Karpas-422 (cell line): ENCODE measurements at places on chromosomes 3 and 15.

DNA sequence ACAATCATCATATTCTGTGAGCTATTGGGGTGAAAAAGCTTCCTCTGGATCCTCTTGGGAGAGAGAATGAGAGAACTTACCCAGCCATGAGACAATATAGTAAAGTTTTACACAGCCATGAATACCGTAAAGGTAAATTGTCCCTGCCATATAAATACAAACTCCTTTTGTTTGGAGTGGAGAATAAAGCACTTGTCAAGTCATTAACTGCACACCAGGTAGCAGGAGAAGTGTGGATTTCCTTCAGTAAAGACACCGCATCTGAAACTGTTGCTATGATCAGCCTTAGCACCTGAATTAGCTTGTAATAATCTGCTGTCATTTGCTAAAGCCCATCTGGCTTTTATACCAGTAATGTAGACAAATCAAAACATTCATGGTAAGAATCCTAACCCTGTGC is 336.6 kb upstream of the SLCO3A1 start:
- no peak overlapping the region for H3K4me3 ChIP-seq
- no peak overlapping the region for H3K27ac ChIP-seq
- H3K36me3 ChIP-seq = no peaks in the 10 kb centered on the region
- H3K27me3 ChIP-seq = no peaks in the 10 kb centered on the region
- no peak for DNase-seq

DNA sequence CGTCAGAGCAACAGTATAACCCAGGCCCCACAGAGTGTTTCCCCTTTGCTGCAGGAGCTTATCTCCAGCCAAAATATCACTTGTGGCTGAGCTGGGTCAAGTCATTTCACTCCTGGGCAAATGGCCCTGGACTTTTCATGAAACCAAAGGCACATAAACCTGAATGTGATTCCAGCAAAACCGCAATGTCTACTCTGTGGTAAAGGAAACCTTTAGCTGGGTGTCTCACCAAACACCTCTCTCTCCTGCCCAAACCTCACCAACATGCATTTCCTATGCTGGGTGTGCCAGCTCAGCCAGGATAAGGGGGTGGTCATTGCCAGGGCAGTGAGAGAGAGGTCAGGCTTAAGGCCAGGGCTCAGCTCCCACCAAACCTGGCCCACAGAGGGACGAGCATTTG is 67.4 kb downstream of the GTPBP8 start:
- H3K4me3 ChIP-seq = no peak overlapping the region
- no peak overlapping the region for H3K27ac ChIP-seq
- H3K4me1 ChIP-seq = peaks cover 12% of the 10 kb centered on the region
- H3K27me3 ChIP-seq = no peaks in the 10 kb centered on the region
- no peaks in the 10 kb centered on the region for H3K36me3 ChIP-seq

DNA sequence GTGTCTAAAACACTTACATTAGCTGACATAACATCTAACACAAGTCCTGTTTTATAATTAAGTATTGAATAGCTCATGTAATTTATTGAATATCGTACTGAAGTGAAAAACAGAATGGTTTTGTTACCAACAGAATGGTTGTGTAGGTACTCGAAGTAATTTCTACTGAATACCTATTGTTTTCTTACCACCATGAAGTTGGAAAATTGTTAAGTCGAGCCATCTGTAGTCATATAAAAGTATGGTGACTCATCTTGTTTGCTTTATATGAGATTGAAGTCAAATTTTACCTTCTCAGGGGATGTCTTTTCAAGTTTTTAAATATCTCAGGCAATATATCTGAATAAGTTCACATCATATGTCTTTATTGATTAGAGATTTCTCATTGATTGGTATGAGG is 37.6 kb downstream of the PIAS1 start:
- no peak overlapping the region for H3K4me3 ChIP-seq
- no peak for DNase-seq
- no peak overlapping the region for H3K27ac ChIP-seq
- H3K27me3 ChIP-seq = no peaks in the 10 kb centered on the region
- no peaks in the 10 kb centered on the region for H3K4me1 ChIP-seq
- H3K36me3 ChIP-seq = peaks cover 76% of the 10 kb centered on the region

- H3K27ac ChIP-seq = no peak overlapping the region
- peaks cover 4% of the 10 kb centered on the region for H3K4me1 ChIP-seq
- no peak for DNase-seq
- H3K36me3 ChIP-seq = no peaks in the 10 kb centered on the region
- H3K4me3 ChIP-seq = no peak overlapping the region
Measured at GRCh38 chr3:38046027-38046426, 7.0 kb downstream of the DLEC1 start.

- no peak for DNase-seq
- H3K27me3 ChIP-seq = no peaks in the 10 kb centered on the region
- no peaks in the 10 kb centered on the region for H3K4me1 ChIP-seq
Measured at GRCh38 chr3:27209617-27210264, 159.4 kb downstream of the NEK10 start.

GRCh38 chr3:13370609-13371008 is 49.5 kb downstream of the NUP210 start:
- no peak overlapping the region for H3K27ac ChIP-seq
- H3K4me3 ChIP-seq = no peak overlapping the region
- peaks cover 56% of the 10 kb centered on the region for H3K36me3 ChIP-seq
- DNase-seq = no peak

DNA sequence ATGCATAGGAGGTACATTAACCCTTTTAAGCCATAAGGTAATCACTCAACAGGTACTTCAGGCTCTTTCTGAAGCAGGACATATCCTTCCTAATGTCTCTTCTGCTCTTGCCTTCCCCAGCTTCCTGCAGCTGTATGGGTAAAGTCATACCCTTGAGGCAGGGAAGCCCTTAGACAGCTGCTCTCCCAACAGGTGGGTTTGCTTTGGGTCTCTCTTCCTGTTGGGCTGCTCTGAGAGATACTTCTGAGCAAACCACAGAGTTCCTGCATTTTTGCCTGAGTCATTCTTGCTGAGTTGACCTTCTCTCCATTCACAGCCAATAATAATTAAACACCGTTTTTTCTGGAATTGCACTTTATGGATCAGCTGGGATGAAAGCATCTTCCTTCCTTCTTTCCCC is 2.0 kb upstream of the TRAT1 start:
- no peaks in the 10 kb centered on the region for H3K36me3 ChIP-seq
- no peak overlapping the region for H3K27ac ChIP-seq
- H3K4me3 ChIP-seq = no peak overlapping the region

- H3K36me3 ChIP-seq = no peaks in the 10 kb centered on the region
- H3K27ac ChIP-seq = no peak overlapping the region
- H3K4me1 ChIP-seq = no peaks in the 10 kb centered on the region
- H3K4me3 ChIP-seq = no peak overlapping the region
- DNase-seq = no peak
Measured at GRCh38 chr3:114569186-114569585, 275.4 kb downstream of the TIGIT start.

DNA sequence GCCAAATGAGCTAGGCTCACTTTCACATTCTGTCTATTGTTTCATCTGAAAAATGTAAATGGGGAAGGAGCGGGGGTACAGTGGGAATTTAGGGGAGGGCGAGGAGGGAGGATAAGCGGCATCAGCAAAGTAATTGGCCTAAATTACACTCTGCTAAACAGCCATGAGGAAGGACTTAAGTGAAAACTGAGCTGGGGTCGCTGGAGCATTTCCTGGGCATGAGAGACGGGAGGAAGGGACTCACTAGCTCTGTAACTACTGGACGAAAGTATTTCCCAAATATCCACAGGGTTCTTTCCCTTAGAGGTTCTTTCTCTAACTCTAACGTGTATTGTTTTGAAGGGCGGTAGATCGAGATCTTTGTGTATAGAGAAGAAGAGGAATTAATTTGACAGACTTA is 418.0 kb downstream of the SOX2 start:
- no peaks in the 10 kb centered on the region for H3K36me3 ChIP-seq
- no peak for DNase-seq
- H3K27ac ChIP-seq = no peak overlapping the region
- H3K27me3 ChIP-seq = no peaks in the 10 kb centered on the region
- peaks cover 6% of the 10 kb centered on the region for H3K4me1 ChIP-seq
- H3K4me3 ChIP-seq = no peak overlapping the region

- H3K4me3 ChIP-seq = no peak overlapping the region
- H3K27me3 ChIP-seq = no peaks in the 10 kb centered on the region
- DNase-seq = no peak
- H3K27ac ChIP-seq = no peak overlapping the region
- H3K36me3 ChIP-seq = no peaks in the 10 kb centered on the region
- H3K4me1 ChIP-seq = no peaks in the 10 kb centered on the region
Measured at GRCh38 chr15:29465196-29465595, 195.6 kb upstream of the NSMCE3 start.

- no peak overlapping the region for H3K27ac ChIP-seq
- DNase-seq = no peak
- no peak overlapping the region for H3K4me3 ChIP-seq
- H3K4me1 ChIP-seq = peaks cover 50% of the 10 kb centered on the region
Measured at GRCh38 chr3:158950178-158950901, 148.5 kb downstream of the MFSD1 start.

DNA sequence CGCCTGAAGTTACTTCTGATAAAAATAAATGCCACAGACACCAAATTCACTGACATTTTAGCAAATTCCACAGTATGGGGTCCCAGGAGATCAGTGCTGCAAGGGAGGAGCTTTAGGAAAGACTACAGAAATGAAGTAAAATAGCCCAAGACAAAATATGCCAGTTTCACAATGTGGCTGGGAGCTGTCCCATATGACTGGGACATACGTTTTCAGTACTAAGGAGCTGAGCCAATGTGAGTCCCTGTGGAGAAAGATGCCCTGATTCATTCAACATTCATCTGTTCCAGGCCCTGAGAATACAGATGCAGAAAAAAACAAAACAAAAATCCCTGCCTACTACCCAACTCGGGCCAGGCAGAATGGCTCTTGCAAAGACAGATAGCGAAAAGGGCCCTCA is 63.4 kb upstream of the FAM174B start:
- H3K27me3 ChIP-seq = no peaks in the 10 kb centered on the region
- H3K36me3 ChIP-seq = no peaks in the 10 kb centered on the region
- H3K27ac ChIP-seq = no peak overlapping the region
- peak; percentile 22 for DNase-seq

- H3K4me3 ChIP-seq = no peak overlapping the region
- no peak for DNase-seq
- peaks cover 15% of the 10 kb centered on the region for H3K4me1 ChIP-seq
- no peaks in the 10 kb centered on the region for H3K27me3 ChIP-seq
Measured at GRCh38 chr3:119548341-119548740, 11.1 kb downstream of the CD80 start.

DNA sequence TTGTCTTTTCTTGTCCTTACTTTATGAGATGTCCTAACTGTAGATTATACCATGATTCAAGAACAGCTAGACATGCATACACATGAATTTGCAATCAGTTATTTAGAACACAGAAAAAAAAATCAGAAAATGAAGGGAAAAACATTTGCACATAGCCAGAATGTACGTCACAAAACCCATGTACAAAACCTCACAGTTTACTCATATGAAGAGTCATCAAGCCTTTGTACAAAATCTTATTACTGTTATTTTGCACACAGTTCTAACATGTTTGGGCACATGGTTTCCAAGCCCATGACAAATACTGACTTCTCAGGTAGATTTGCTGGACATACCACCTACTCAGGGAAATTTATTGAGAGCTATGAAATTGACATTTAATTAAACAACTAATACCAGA is 48.2 kb downstream of the MAP3K13 start:
- no peak overlapping the region for H3K4me3 ChIP-seq
- H3K36me3 ChIP-seq = no peaks in the 10 kb centered on the region
- H3K4me1 ChIP-seq = no peaks in the 10 kb centered on the region
- no peak overlapping the region for H3K27ac ChIP-seq
- no peak for DNase-seq

GRCh38 chr15:61057376-61057775 is 171.7 kb downstream of the RORA start:
- DNase-seq = no peak
- no peak overlapping the region for H3K27ac ChIP-seq
- H3K36me3 ChIP-seq = no peaks in the 10 kb centered on the region
- H3K27me3 ChIP-seq = no peaks in the 10 kb centered on the region

DNA sequence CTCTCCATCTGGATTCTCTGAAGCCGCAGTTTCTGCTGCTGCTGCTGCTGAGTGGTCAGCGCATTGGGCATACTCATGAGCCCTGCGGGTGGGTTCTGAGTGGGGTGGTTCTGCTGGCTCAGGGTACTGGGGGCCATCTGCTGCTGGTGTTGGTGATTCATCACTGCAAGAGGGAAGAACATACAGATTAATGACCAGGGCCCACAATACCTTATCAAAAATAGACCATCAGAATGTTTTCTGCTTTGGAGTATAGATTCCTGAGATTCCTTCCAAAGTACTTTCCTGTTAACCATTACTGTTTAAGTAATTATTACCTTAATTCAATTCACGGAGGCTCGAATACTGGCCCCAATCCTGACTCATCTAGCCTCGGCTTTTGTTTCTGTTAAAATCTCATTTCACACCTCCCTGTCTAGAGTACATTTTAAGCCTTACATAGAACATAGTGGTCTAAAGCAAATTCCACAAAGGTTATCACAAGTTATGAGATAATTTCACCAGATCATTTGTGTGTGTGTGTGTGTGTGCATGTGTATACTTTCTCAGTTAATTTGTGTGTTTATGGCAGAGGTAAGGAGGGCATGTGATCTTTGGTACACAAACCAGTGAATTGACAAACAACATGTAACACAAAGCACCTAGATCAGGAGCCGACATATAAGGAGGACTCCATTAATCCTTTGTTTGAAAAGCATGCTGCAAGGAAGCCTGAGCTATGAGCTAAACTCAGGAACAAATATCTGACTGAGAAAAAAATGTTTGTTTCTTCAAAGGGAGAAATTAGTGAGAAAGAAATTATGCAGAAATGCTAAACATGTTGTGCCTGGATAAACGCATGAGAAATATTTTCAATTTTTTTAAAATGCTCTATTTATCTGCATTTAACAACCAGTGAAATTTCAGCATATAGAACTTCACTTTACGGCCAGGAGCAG is 68.1 kb downstream of the TM4SF4 start:
- no peak overlapping the region for H3K27ac ChIP-seq
- no peaks in the 10 kb centered on the region for H3K27me3 ChIP-seq
- DNase-seq = no peak
- H3K36me3 ChIP-seq = no peaks in the 10 kb centered on the region

DNA sequence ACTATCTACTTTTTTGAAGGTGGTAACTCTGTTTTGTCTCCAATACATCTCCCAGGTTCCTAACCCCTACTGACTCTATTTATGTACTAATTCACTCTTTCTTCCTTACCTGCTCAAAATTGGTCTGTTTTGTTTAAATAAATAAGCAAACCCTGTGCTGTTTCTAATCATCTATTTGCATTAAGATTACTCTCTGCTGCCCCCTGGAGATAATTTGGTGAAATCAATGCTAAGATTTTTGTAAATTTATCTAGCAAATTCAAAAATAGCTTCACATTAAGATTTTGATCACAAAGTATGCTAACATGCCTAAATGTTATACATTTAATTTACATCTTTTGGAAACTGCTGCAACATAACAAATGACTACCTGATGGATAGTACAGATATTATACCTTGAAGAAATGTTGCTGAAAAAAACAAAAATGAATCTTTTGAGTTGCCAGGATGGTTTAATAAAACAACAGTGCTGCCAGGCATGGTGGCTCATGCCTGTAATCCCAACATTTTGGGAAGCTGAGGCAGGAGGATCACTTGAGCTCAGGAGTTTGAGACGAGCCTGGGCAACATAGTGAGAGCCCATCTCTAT is 4.4 kb upstream of the CD200R1 start:
- no peak overlapping the region for H3K27ac ChIP-seq
- H3K4me1 ChIP-seq = peaks cover 6% of the 10 kb centered on the region; the same call in 1 of the 2 replicates
